Cerebellar cortex (tissue), 1 donor: ENCODE measurements at places on chromosomes 3 and 15.

- DNase-seq = no peak
Observed at GRCh38 chr3:62144482-62144881, 228.9 kb downstream of the FEZF2 start.

- DNase-seq = peak; percentile 65
Observed at GRCh38 chr15:76336254-76337058, at the start of gene ISL2. ISL2 (plus strand) TSS chr15:76336773; CDS start chr15:76336884, 111 bp downstream.

DNA sequence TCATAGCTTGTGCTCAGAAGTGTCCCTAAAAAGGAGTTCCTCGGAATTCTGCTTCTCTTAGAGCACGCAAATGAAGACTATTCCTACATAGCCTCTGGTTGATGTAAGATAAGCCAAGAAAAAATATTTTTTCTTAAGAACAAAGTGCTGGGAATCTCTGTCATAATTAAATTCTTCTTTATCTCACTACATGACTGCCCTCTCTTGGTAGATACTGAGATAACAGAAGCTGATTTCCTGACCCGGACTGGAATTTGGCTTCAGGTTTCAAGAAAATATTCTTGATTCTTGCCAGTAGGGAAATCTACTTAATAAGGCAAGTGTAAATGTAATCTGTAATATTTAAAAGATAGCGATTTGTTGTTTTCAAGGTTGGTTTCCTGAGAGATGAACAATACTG lies 31.3 kb upstream of the SETMAR start:
- DNase-seq = peak; percentile 37

DNA sequence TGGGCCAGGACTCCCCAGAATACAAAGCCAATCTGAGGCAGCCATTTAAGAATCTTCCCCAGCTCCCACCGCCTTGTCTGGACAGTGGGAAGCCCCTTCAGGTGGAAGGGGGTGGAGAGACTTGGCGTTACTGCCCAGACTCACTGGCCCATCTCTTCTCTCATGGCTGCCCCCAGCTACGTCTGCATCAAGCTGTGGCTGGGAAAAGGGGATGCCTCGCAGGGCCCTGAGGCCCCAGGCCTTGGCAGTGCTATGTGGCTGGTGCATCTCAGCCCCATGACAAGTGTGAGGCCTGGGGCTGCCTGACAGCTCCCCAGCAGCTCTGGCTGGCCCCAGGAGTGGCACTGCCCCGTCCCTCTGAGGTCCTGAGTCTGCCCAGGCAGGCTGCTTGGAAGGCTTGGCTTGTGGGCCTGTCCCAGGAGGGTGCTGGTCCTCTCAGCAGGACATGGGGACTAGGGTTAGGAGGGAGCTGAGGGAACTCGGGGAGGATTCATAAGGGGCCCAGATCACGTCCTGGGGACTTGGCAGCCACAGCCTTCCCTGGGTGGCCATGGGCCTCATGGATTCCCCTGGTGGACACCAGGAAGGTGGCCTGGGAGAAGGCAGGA lies 20.2 kb upstream of the SLC41A3 start:
- no peak for DNase-seq

DNA sequence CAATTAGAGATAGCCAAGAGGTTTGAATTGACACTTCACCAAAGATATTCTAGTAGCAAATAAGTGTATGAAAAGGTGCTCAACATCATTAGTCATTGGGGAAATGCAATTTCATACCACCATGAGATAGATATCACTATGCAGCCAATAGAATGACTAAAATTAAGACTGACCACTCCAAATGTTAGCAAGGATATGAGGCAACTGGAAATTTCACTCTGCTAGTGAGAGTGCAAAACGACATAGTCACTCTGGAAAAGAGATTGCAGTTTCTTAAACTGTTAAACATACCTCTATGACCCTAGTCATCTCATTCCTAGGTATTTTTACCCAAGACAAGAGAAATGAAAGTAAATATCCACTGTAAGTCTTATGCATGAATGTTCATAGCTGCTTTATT lies 27.6 kb upstream of the SLC6A11 start:
- DNase-seq = no peak

- DNase-seq = no peak
Observed at GRCh38 chr3:25618028-25618427, 46.7 kb downstream of the TOP2B start.

- DNase-seq = peak; percentile 63
Observed at GRCh38 chr3:147161833-147162232, 244.5 kb downstream of the ZIC4 start.

- no peak for DNase-seq
Observed at GRCh38 chr15:101537483-101538080, 48.1 kb upstream of the PCSK6 start.

- DNase-seq = no peak
Observed at GRCh38 chr3:168312984-168313383, 217.3 kb upstream of the GOLIM4 start.

GRCh38 chr3:47404431-47404876 lies 23.6 kb downstream of the PTPN23 start:
- DNase-seq = no peak

DNA sequence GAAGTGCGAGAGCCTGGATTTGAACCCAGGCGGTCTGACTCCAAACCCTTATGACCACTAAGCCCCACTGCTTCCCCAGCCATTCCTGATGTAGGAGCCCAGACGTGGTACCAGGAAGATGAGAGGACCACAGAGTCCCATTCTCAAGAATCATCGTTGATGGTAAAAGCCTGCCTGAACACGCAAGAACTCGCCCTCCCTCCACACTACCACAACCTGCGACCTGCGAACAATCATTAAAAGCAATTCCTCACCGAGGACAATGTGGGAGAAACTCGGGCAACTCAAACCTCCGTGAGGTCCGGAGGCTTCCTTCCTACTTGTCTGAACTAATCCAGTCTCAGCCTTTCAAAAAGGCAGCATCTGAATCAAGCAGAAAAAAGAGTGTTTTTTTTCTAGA lies 10.3 kb downstream of the MAGI1 start:
- no peak for DNase-seq

DNA sequence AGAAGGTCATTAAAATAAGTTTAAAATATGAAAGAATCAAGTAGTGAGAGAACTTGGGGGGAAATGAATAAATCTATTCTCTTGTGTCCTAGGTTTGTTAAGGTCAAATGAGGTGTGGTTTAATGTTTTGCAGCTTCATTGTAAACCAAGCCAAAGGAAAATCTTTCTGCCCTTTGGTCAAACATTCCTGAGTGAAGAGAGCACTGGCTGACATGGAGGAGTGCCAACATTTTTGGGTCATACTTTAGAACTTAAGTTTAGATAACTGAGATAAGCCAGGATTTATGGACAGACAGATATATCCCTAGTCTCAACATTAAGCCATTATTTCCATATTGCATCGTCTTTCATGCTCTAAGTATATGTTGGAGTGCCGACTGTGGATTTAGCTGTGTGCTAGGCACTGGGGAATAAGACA lies 66.4 kb downstream of the PTPRG start:
- no peak for DNase-seq

DNA sequence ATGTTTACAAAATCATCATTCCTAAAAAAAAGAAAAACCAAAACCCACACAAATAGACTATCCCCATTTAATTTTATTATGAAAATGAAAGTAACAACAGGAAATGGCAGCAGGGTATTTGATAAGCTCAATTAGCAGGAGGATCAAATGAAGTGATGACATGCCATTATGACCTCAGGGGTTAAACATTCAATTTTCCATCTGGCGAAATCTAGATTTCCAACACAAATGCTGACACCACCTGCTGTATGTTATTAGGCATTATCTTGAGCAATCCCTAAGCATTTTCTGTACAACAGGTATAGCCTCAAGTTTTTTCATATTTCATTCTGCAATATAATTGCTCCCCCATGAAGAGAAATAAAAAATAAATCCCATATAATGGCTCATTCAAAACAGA lies 57.1 kb downstream of the SHQ1 start:
- no peak for DNase-seq

GRCh38 chr3:18215639-18216038 lies 209.5 kb downstream of the SATB1 start:
- DNase-seq = no peak

- DNase-seq = no peak
Observed at GRCh38 chr3:99730870-99731269, 86.8 kb upstream of the CMSS1 start.

DNA sequence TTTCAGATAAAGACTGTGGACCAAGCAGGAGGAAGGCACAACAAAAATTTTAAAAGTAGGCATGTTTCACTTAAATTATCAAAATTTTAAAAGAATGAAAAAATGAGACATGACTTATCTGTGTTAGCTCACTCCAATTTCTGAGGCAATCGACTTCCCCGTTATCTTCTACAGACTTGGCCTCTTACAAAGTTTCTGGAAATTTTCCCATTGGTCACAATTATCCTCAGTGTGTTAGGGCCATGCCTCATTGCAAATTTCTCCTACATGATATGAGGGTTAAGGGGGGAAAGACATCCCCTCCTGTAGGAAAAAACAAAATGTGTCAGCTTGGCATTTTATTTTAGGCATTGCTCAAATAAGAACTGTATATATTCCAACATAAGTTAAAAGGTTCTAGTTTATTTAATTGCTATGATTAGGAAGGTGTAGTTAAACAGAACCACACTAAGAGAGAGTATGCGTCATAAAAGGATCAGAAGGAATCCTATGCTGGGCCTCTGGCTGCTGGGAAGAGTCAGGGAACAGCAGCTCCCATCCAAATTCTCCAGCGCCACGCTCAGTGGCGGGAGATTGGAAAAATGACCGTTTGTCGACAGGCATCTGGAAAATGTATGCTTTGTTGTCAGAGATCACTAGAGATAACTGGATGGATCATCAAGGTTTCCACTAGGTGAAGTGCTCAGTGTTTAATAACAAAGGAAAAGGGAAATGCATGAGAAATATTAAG lies 463.6 kb upstream of the NR2F2 start:
- DNase-seq = no peak

DNA sequence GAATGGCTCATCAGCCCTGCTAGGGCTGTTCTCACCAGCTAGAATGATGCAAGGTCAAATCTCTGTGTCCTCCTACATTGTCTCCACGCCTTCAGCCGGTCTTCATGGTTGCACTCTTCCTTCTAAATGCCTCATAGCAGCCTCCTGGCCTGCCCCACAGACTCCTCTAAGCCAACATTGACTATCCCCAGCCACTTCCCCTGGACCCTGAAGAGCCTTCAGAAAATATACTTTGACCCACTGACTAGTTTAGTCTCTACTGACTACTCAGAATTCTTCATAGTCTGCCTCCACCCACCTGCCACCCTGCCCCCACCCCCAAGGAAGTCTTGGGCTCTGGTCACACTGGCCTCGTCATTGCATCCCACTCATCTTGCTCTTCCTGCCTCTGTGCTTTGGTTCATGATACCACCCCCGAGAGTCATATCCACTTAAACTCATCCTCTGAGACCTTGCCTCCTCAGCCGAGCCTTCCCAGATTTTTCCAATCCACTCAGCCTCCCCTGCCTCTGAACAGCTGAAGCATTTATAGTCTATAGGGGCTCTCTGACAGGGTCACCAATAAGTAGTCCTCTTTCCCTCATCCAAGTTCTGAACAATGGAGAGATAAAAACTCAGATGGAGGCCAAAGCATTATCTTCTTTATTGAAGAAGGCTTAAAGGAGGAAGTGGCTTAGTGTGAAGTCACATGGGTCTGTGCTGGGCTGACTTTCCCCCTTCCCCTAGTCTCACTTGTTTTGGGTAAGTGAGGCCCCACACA lies 9.5 kb upstream of the DOCK3 start:
- no peak for DNase-seq

- no peak for DNase-seq
Observed at GRCh38 chr3:100185847-100186246, 71.5 kb upstream of the FILIP1L start.

DNA sequence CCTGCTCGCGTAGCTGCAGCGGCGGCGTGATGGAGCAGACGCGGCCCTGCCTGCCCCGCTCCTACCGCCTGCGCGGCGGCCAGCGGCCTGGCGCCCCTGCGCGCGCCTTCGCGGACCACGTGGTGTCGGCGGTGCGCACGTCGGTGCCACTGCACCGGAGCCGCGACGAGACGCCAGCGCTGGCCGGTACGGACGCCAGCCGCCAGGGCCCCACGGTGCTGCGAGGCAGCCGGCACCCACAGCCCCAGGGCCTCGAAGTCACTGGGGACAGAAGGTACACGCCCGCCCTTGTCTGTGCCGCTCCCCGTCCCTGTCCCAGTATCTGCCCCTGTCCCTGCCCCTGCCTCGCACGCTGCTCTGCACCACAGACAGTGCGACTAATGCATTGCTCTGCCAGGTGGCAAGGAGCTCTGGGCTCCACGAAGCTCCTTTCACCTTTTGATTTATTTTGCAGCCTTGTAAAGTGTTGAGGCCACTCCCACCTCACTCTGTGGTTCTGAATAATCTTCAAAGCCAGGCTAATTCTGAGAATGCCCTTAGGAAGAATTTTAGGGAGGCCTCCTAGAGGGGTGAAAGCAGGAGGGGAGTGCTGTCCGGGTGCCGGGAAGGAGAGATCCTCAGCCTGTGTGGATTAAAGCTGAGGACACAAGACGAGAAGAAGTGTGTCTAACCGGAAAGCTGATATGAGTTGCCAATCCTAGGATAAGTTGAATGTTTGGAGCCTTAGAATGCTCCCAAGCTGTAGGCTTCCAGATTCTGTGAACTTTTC lies 100.0 kb downstream of the THSD4 start:
- no peak for DNase-seq

- no peak for DNase-seq
Observed at GRCh38 chr3:57939775-57940174, 68.4 kb upstream of the FLNB start.

GRCh38 chr3:72964633-72965032 lies 32.0 kb upstream of the PPP4R2 start:
- DNase-seq = no peak

GRCh38 chr3:195268576-195269309 lies 2.2 kb downstream of the XXYLT1 start:
- no peak for DNase-seq

DNA sequence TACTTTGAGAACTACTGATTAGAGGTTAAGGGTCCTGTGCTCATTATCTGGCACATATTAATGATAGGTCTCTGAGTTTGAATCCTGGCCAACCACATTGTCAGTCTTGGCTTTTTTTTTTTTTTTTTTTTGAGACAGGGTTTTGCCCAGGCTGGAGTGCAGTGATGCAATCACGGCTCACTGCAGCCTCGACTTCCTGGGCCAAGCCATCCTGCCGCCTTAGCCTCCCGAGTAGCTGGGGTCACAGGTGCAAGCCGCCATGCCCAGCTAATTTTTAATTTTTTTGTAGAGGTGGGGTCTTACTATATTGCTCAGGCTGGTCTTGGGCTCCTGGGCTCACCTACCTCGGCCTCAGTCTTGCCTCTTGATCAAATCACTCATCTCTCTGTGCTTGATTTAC lies 547 bp upstream of the PCCB start:
- DNase-seq = no peak

GRCh38 chr3:8254489-8254888 lies 247.1 kb upstream of the LMCD1 start:
- DNase-seq = no peak

DNA sequence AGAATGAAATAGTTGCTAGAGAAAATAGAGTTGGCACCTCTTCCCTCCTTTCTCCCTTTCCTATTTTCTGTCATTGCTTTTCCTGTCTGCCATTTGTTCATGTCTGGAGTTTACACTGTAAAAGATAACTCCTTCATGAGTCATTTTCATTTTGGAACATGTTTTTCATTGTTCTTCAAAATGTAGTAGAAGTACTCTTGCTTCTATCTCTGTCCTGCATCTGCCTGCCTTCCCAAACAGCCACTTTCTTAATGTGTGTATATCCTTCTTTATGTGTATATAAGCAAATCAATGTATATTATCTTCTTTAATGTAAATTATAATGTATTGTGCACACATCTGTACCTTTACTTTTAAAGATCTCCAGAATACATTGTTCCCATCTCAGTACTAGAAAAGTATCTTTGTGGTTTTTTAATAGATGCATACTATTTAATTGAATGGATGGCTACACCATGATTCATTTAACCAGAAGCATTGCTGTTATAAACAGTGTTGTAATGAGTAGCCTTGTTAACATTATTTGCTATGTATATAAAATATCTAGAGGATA lies 41.1 kb downstream of the TSC22D2 start:
- no peak for DNase-seq
